ENCODE measurements at places on chromosomes 3 and 15. TPM values are rescaled to one million over a fixed set of nuclear protein-coding genes. Genes with fewer than 3 reads are reported as not detected.

ECE2 gene
- total RNA-seq, result not detected

PPP1R14D gene
- total RNA-seq, result not detected

DNA sequence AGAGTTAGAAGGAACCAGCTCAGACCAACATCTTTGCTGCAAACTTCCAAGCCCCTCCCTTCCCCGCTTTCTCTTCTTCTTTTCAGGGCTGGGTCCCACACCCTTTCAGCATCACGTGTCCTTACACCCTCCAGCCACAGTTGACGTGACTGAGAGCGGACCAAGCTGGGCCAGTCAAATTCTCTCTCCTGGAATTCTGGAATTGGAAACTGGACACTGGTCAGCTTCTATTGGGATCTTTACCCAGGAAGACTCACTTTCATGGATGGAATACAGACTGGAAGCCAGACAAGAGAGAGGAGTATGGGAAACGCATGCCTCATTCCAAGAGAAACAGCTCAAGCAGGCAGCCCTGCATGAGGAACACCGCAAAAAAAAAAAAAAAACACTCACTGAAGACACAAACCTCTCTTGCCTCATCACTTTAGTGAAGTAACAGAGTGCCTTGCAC, 12.4 kb upstream of the TPM1 start:
- H3K4me1 ChIP-seq, result peaks cover 8% of the 10 kb centered on the region
- H3K36me3 ChIP-seq, result no peaks in the 10 kb centered on the region
- no peak for DNase-seq
- H3K27ac ChIP-seq, result no peak overlapping the region
- no peak overlapping the region for H3K4me3 ChIP-seq

PTH1R gene
- 7.9 TPM for total RNA-seq

DNA sequence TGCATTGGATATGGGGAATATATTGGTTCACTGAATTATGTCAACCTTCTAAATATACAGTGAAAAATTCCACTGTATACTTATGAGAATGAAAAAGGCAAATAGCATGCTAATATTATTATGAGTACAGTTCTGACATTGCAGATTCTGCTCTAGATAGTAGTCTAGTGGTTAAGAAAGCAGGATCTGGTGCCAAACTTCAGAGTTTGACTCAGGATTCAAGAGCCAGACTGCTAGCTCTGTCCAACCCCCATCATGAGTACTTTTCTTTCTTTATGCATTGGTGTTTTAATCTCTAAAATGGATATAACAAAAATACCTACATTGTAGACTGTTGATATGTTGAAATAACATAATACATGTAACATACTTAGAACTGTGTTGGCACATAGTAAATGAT, 57.3 kb upstream of the PLSCR4 start:
- H3K36me3 ChIP-seq, result no peaks in the 10 kb centered on the region
- H3K4me3 ChIP-seq, result no peak overlapping the region
- DNase-seq, result no peak
- no peak overlapping the region for H3K27ac ChIP-seq
- no peaks in the 10 kb centered on the region for H3K27me3 ChIP-seq
- no peaks in the 10 kb centered on the region for H3K4me1 ChIP-seq

GRCh38 chr3:71436337-71436736, 147.2 kb downstream of the FOXP1 start:
- no peaks in the 10 kb centered on the region for H3K36me3 ChIP-seq
- H3K4me3 ChIP-seq, result no peak overlapping the region
- H3K27ac ChIP-seq, result no peak overlapping the region
- no peaks in the 10 kb centered on the region for H3K4me1 ChIP-seq
- no peaks in the 10 kb centered on the region for H3K27me3 ChIP-seq

DNA sequence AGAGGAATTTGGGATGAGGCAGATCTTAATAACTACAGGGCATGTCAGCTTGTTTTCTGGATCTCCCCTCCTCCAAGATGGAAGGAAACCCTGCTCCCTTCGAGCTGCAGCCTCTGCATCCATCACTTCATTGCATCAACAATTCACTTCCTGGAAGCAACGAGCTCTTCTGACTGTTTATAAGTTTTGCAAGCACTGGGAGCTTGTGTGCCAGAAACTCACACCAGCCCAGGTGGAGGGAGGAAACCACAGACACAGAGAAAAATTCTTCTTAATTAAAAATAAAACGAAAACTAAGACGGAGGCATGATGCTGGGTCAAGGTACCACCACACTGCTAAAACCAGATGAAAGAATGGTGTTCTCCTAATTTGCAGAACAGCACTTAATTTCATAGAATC, 10.6 kb downstream of the LRIG1 start:
- peaks cover 95% of the 10 kb centered on the region for H3K4me1 ChIP-seq
- no peak for DNase-seq
- no peaks in the 10 kb centered on the region for H3K27me3 ChIP-seq
- H3K27ac ChIP-seq, result peak overlapping the region; percentile 45
- no peaks in the 10 kb centered on the region for H3K36me3 ChIP-seq

GATA2 gene
- 12.6 TPM for total RNA-seq

DNA sequence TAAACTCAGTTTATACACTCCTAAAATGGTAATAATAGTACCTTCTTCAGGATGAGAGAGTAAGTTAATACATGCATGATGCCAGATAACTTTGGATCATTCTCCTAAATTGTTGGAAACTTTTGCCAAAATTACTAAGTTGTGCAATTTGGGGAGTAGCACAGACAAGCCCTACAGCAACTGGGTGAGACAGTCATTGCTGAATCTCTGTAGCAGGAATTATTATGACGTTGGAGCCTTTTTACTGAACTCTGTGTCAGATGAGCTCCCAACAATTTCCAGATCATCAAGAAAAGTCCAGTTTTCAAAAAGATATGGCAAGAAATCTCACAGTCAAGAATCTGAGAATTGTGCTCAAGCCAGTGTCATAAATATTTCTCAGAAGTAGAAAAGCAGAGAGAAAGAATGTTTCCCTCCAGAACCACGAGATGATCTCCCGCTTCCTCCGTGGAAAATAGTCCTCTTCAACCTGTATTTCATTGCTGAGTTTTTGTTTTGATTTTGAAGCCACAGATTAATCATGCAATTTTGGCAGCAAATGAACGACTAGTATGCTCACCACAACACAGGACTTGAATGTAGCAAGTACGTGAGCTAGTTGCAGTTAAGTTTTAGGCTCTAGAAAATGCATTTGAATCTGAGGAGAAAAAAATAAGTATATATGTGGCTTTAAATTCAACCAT, 485.4 kb downstream of the CNTN6 start:
- no peaks in the 10 kb centered on the region for H3K4me1 ChIP-seq
- no peak overlapping the region for H3K27ac ChIP-seq
- H3K36me3 ChIP-seq, result no peaks in the 10 kb centered on the region
- no peak for DNase-seq

DNA sequence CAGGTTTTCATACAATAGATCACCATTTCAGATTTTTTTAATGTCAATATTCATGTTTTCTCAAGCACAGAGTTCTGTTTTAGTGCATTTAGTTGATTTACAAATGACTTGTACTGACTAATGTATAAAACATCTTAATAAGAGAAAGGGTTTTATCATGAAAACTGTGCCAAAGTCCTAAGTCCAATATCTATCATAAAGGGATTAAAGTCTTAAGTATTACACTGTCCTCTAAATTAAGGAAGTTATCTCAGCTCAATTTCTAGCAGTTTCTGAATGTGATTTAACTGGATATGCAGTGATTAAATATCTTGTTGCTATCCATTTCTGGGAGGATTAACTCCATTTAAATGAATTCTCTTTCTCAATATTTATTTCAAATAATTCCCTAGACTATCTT, 381.1 kb upstream of the CNTN4 start:
- no peak for DNase-seq
- no peak overlapping the region for H3K27ac ChIP-seq
- no peak overlapping the region for H3K4me3 ChIP-seq
- H3K36me3 ChIP-seq, result no peaks in the 10 kb centered on the region
- H3K4me1 ChIP-seq, result no peaks in the 10 kb centered on the region

DNA sequence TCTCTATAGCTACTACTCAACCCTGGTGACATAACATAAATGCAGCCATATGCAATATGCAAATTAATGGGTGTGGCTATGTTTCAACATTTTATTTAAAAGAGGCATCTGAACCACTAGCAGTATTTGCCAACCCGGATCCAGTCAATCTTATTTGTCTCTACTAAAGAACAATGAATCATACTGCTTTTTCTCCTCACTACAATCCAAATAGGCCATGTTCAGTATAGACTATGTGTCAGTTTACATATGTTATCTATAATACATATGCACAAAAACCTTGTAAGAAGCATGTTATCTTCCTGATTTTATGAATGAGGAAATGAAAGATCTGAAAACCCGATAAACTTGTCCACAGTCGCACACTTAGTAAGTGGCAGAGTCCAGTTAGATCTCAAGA, 125.7 kb downstream of the STAG1 start:
- no peak overlapping the region for H3K4me3 ChIP-seq
- H3K36me3 ChIP-seq, result no peaks in the 10 kb centered on the region
- H3K27ac ChIP-seq, result no peak overlapping the region
- no peaks in the 10 kb centered on the region for H3K27me3 ChIP-seq
- DNase-seq, result no peak
- H3K4me1 ChIP-seq, result peaks cover 8% of the 10 kb centered on the region

Measured in gastrocnemius medialis (tissue), 4 donors.